ENCODE measurements at places on chromosomes 2 and 18.
A peak's percentile ranks its signal among the peaks of the same experiment; 100 is the strongest.

GRCh38 chr2:198698230-198698629, 759.5 kb downstream of the SATB2 start:
- no peak for DNase-seq

DNA sequence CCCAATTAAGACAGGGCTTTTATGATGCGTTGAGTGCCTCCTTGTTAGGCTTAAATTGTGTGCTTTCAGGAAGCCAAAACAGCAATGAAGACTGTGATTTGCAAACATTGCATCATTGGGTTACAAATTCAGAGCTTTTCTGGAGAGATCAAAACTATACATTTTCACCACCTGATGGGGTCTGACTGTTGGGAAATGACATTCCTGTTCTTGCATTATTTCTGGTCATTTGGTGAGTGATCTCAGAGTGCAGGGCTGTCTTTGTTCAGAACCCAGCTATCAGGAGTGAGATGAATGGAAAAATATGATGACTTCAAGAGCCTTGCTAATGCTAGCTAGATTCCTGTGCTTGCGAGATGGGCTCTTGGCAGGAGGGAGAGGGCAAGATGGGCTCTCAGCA, 39.1 kb downstream of the SH3RF3 start:
- DNase-seq: no peak

GRCh38 chr18:57432751-57433400, 2.3 kb upstream of the ONECUT2 start:
- no peak for DNase-seq

DNA sequence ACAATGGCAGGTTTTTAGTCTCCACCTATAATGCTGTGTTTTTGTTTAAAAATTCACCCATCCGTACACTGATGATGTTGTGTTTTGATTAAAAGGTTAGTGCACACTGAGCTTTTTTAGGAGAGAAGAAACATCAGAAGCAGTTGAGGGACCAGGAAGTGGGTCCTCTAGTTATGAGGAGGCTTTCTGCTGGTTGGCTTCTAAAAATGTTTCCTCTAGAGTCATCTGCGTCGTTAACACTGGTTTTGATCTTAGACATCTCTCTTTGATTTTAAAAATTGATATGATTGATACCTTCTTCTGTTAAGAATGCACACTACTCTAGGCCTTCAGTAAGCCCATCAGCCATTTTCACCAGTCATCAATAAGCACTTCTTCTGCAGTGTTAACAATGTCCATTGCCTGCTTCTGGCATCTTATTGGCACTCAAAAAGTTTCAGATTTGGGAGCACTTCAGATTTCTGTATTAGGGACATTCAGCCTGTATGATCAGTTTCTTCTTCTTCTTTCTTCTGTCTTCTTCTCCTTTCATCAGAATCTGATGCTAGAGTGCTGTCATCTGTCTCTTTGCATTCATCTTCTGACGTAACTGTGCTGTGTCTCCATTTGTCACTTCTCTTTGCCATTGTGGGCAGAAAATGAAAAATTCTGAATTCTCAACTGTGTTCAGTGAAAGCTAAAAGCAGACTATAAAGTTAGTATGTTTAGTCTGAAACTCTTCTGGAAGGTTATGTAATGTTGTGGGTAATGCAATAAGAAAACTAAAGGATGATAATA, 56.3 kb downstream of the PHLPP1 start:
- DNase-seq: peak; percentile 24

- no peak for DNase-seq
Measured at GRCh38 chr2:239657992-239658391, 257.2 kb upstream of the HDAC4 start.

DNA sequence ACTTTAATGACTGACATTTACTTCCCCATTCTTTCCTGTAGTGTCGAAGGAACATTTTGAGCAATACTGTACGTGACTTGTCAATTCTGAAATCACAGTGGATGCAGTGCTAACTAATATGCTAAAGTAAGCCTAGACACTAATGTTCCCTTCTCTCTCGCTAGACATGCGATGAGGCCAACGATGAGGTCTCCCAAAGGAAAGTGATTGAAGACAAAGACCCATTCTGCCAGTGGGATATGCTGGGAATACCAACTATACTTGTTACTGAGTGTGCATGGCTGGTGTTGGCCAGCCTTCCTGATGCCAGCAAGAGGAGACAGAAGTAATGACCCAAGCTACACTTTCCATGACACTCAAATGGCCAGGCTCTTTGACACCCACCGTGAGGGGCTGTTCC, 2.5 kb upstream of the SERPINE2 start:
- DNase-seq: no peak

DNA sequence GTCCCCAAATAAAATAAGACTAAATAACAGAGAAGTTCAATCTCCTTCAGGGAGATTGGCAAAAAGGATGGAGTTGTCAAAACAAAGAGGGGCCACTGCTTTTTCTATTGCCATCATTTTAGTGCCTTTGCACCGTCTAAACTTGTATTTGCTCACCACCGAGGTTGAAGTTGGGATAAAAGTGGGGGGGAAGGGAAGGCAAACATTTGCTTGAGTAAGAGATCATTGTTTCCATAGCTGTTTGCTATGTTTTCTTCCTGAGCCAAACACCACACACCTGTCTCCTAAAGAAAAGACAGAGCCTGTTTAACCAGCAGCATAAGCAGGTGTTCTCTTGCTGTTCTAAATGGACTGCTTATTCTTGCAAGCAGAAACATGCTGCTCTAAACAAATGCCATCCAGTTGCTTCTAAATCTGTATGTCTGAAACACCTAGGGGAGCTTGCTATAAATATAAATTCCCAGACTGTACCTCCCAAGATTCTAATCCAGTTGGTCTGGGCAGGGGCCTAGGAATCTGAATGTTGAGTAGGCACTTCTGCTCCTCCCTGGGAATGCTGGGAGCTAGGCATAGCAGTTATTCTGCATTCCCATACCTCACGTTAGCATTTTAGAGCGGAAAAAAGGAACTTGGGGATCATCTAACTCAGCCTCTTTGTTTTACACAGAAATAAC, 179.4 kb upstream of the ARL4C start:
- no peak for DNase-seq

DNA sequence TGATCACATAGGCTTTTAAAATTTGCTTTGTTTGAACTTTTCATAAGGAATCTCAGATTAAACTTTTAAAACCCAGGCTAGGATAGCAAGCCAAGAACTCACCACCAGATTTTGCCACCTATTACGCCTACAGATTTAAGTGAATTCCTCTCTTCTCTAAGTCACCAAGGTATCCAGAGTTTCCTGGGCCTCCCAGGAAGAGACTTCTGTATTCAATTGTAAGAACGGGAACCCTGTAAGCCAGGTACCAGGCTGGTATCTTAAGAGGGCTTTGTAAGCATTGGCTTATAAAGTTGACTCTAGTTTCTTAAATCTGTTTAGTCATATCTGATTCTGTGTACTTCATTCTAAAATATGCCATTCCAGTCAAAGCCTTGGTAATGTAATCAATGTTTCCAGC, 285.1 kb downstream of the MBD5 start:
- no peak for DNase-seq

DNA sequence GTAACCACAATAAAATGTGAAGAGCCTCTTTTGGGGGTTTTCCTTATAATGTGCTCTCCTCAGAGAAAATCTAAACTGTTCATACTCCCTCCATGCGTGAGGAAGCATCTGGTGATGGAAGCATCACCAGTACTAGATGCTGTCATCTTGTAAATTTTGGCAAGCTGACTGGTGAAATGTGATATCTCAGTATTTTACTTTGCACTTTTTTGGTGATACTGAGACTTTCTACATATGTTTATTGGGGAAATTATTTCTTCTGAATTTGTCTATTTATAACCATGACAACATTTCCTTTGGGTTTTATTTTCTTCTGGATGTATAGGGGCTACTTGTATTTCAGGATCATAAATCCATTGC, 95.9 kb upstream of the DLGAP1 start:
- no peak for DNase-seq

DNA sequence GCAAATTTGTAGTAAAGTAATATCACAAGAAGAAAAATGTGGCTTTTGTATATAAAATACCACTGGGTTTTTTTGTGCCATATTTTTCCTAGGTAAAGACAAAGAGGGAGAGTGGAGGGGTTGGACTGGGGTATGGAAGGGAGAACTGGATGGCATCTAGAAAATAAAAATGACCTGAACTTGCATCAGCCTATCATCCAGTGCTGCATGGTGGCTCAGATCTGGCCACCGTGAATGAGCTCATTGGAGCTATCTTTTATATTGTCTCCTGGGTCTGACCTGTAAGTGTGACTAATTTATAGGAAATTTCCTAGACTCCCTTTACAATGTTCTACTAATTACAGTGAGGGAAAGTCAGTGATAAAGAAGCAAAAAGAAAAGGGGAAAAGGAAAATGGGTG, 369.0 kb downstream of the TMEM182 start:
- no peak for DNase-seq

- DNase-seq: no peak
Measured at GRCh38 chr2:152682663-152683062, 34.6 kb downstream of the PRPF40A start.

DNA sequence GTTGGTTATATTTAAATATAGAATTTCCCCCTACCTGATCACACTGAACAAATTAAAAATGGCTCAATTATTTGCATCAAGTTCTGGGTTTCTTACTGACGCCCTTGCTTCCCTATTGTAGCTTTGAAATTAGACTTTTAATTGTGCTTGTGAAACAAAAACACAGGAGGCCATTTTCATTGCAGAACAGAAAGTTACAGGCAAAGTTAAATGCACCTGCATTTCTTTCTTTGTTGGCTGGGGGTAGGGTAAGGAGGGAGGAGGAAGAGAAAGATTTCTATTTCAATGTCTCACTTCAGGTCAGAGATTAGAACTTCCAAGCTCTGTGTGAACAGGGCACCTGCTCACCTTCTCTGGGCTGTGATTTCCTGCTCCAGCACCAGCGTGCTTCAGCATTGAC, 199.6 kb downstream of the BCL11A start:
- peak; percentile 44 for DNase-seq

- DNase-seq: no peak
Measured at GRCh38 chr18:60656553-60656952, 284.0 kb upstream of the MC4R start.

GRCh38 chr2:70691497-70692140, 76.4 kb downstream of the ADD2 start:
- no peak for DNase-seq

- no peak for DNase-seq
Measured at GRCh38 chr2:240988146-240988545, 10.3 kb upstream of the SNED1 start.

DNA sequence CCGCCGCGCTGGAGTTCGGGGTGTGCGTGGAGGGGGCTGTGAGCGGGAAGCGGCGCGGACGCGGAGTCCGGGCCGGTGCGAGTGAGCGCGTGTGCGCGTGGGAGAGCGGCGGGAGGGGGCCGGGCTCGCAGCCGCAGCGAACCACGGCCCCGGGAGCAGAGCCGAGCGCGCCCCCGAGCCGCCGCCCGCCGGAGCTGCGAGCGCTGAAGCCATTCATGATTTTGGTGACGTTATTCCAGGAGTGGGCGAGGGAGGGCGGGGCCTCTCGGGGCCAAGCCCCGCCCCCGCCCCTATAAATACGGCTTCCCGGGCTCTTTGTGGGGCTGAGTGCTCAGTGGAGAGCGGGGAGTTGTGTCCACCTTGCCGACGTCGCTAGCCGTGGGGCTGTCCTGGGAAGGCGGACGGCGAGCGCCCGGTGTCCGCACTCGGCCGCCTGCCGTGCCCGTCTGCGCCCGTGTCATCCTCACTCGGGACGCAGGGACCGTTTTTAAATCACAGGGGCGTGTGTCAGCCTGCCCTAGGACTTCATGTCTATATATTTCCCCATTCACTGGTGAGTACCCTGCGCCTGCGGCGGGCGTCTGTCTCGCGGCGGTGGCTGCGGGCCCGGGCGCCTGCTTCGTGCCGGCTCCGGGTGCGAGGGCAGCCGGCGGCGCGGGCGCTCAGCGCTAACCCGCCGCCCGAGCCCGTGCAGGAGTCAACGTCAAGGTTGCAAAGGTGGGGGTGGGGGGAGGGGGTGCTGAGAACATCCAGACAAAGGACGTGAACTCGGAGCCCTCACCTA, at the start of gene LBH:
TSS of gene LBH (plus strand) at position 323 of the 784 bp plus-strand sequence. CDS start at position 528, 205 bp downstream.
- DNase-seq: peak; percentile 96

DNA sequence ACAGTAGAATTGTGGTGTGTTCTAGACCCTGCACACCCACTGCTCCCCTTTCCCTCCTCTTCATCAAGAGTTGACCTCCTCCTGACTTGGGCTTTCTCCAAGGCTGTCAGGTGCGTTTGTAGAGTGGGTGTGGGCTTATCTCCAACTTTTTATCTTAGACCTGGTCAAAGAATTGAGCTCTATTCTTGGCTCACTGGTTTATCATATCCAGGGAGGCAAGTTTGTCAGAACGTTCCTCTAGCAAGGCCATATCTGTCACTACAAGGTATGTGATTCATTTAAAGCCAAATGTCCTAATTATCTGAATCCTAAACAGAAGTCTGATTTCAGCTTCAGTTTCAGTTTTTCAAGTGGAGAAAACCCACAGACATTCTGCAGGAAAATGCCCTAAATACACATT, 117.1 kb upstream of the MGAT5 start:
- no peak for DNase-seq

All from GM20000 (cell line).